Stimulated activated CD4-positive, alpha-beta T cell treated with anti-CD3 and anti-CD28 coated beads, Interleukin-1b, Interleukin-23, amount 100 ng/mL, for 24 hours (primary cell): ENCODE measurements at places on chromosomes 12 and 14.

DNA sequence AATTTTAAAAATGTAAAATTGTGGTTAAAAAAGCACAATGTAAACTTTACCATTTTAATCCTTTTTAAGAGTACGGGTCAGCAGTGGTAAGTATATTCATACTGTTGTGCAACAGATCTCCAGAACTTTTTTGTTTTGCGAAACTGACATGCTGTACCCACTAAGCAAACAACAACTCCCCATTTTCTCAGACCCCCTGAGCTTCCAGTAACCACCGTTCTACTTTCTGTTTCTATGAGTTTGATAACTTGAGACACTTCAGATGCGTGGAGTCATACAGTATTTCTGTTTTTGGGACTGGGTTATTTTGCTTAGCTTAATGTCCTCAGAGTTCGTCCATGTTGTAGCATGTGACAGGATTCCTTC lies 38.0 kb downstream of the CHST11 start:
- no peak for DNase-seq

DNA sequence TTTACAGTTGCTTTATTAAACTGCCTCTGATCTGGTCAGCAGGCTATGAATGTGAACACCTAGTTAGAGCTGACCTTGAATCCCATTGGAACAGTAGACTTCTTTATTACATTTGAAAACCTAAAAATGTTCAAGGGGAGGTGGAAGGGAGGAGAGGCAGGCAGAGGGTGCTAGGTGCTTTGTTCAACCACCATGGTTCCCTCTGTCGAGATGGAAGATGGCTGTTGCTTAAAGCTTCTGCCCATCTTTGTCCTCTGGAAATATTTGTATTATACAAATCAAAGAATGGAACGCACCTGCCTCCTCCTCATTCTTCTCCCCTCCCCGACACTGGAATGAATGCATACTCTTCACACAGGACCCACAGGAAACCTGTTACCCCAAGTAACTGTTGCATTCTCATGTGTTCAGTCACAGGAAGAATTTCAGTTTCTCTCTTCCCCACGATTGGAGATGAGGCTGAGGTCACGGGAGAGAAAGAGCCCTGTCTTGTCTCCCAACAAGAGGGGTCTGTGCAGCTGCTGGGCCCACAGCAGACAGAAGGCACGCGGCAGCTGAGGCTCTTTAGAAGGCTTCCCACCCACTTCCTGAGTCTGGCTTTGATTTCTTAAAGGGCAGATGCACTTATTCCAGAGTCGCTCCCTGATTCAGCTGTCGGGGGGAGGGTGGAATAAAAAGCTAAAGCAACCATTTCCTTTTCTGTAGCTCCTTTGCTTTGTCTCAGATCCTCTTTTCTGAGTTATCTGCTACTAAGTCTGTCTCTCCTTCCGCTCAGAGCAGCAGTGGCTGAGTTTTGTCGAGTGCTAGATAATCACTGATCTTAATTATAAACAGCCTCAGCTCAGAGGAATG lies 217.9 kb upstream of the BTG1 start:
- peak; percentile 9 for DNase-seq

DNA sequence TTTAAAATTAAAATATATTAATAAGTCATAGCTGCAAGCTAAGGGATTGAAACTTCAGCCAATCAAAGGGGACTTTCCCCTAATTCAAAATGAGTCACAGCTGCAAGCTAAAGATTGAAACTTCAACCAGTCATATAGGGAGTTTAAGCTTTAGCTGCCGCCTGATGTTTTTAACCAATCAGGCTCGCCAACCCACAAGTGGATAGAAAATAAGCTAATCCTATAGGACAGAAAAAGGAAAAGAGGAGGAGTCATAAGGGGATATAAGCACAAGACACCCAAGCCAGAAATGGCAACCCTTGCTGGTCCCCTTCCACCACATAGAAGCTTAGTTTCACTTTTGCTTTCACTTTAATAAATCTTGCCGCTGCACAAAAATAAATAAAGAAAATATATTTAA lies 1154.6 kb downstream of the GALC start:
- DNase-seq = no peak

GRCh38 chr12:48965298-48965838 lies 6.2 kb downstream of the WNT10B start:
- no peak for DNase-seq

- no peak for DNase-seq
Measured at GRCh38 chr12:95116773-95117172, 43.4 kb upstream of the NR2C1 start.

- no peak for DNase-seq
Measured at GRCh38 chr12:4251216-4251891, 22.2 kb upstream of the CCND2 start.

GRCh38 chr14:51865953-51866747 lies 5.7 kb downstream of the GNG2 start:
- DNase-seq = no peak

- DNase-seq = no peak
Measured at GRCh38 chr14:32726516-32726915, 212.2 kb upstream of the NPAS3 start.

GRCh38 chr12:25960143-25960542 lies 1.7 kb downstream of the RASSF8 start:
- DNase-seq = no peak

GRCh38 chr14:104461676-104462449 lies 117.7 kb upstream of the C14orf180 start:
- DNase-seq = no peak

- DNase-seq = no peak
Measured at GRCh38 chr12:90455756-90456155, 499.2 kb downstream of the CCER1 start.

DNA sequence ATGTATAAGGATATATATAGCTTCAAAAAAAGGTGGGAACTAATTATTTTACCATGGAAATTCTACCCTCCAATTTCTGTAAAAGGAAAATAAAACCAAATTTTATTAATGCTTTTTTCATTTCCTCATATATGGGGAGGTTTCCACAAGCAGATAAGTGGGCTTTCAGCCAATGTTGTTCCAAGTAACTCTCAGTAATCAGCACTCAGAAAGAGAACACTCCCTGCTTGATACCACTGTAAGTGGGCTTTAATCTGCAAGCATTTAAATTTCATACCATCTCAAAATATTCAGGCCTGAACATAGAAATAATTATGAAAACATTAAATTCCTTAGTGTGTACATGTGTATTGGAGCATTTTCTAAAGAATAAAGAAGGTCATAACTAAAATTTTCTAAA lies 827.6 kb downstream of the C12orf50 start:
- no peak for DNase-seq

- no peak for DNase-seq
Measured at GRCh38 chr12:11801643-11802042, 152.2 kb downstream of the ETV6 start.

- peak; percentile 46 for DNase-seq
Measured at GRCh38 chr12:117155278-117156060, 34.8 kb downstream of the FBXO21 start.

- DNase-seq = no peak
Measured at GRCh38 chr14:98594156-98594555, 677.8 kb downstream of the BCL11B start.

DNA sequence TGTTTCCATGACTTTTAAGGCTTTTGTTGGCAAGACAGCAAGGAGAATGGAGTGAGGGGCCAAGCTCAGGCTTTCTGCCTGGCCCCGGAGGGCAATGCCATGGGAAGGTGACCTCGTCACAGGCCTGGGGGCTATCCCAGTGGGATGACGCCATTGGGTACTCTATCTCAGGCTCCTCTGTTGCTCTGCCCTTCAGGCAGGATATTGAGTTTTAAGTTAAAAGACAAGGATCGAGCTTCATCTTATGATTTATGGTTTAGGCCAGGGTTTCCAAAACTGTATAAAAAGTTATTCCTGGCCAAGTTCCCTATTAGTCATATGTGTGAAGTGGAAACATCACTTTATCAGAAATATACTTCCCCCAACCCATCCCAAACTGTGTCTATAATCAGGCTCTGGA lies 127.7 kb downstream of the ZFP36L1 start:
- no peak for DNase-seq

DNA sequence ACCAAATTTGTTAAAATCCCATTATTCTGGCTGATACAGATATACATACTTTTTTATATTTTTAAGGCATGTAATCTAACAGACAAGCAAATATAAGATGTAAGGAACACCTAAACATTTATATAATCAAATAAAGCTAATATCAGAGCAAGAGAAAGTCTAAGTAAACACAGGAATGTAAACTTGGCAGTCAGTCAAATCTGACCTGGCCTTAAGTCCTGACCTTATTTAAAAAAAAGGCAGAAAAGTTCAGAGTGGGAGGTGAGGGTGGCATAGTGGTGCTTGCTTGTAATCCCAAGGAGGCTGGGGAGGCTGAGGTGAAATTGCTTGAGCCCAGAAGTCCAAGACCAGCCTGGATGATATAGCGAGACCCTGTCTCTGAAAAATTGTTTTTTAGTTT lies 152.6 kb downstream of the DERA start:
- no peak for DNase-seq

DNA sequence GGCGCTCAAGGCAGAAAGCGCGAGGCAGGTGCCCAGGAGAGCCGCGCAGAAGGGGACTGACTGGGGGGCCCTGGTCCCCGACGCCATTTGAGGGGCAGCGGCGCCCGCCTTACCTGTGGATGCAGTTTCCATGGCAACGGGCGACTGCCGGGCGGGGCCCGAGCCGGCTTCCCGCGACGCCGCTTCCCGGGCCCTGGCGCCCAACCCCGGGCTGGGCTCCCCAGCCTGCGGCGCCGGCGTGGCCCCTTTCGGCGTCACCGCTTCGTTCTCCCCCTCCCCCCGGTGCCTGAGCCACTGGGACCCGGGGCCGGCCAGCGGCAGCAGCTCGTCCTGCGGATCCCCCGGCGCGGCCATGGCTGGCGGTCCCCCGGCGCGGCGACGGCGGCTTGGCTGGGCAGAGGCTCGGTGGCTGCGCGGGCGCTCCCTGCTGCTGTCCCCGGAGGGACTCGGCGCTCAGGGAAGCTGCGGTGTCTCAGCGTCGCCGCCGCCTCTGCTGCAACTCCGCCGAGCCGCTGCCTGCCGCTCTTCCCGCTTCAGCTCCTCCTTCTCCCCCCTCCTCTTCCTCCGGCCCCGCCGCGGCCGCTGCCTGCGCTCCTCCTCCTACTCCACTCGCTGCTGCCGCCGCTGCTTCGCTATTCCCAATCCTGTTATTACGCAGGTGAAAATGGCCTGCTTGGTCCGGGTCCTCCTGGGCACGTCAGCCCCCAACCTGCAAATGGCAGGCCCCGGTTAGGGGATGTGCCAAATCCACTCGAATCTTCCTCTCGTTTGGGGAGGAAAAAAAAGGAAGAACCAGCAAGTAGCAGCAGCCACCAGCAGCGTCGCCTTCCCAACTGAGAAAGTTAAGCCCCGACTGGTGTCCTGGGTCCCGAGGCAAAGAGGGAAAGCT lies at the start of gene RTN1:
Gene RTN1, minus strand, starts transcription at position 500 of the 889 bp plus-strand sequence. Its CDS starts 146 bp downstream, at position 354.
- no peak for DNase-seq

DNA sequence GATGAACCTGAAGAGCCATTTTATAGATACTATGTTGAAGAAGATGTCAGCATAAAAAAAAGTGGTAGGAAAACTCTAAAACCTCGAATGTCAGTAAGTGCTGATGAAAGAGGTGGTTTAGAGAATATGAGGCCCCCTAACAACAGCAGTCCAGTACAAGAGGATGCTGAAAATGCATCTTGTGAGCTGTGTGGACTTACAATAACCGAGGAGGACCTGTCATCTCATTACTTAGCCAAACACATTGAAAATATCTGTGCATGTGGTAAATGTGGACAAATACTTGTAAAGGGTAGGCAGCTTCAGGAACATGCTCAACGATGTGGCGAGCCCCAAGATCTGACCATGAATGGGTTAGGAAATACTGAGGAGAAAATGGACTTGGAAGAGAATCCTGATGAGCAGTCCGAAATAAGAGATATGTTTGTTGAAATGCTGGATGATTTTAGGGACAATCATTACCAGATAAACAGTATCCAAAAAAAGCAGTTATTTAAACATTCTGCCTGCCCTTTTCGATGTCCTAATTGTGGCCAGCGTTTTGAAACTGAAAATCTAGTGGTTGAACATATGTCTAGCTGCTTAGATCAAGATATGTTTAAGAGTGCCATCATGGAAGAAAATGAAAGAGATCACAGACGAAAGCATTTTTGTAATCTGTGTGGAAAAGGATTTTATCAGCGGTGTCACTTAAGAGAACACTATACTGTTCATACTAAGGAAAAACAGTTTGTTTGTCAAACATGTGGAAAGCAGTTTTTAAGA lies 17.8 kb upstream of the HSPA2 start:
- no peak for DNase-seq

DNA sequence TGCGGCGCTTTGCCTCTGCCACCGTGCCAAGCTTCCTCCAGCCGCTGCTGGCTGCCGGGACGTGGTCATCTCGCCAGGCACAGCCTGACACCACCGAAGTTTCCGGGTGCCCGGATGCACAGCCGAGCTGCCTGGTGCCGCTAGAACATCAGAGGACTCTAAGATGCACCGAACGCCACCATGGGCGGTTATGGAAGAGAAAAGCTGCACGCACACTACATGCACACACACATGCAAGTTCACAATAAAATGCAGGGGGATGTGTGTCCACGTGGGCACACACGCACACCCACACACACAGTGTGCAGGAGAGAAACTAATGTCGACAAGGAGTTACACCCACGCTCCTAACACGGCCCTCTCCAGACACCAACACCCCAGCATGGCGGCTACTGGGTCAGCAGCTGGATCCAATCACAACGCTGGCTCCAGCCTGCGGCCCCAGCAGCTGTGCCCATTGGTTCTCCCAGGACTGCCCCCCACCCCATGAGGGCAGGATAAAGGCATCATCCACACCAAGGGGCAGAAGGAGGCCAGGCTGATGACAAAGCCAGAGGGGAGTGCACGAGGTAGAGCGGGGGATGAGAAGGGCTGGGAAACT lies 82.7 kb downstream of the BCL11B start:
- DNase-seq = no peak

DNA sequence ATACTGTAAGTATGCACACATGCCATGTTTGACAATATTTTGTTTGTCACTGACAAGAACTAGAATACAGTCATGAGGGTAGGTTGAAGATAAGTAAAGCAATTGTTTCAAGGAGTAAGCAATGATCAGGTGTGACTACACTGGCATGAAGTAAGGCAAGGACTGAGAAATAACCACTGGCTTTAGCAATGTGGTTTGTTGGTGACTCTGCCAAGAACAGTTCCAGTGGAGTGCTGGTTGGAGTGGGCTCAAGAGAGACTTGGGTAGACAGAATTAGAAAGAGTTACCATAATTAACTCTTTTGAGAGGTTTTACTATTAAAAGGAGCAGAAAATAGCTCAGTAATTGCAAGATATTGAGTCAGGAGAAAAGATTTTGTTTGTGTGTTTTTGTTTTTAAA lies 129.6 kb downstream of the GTF2A1 start:
- no peak for DNase-seq

DNA sequence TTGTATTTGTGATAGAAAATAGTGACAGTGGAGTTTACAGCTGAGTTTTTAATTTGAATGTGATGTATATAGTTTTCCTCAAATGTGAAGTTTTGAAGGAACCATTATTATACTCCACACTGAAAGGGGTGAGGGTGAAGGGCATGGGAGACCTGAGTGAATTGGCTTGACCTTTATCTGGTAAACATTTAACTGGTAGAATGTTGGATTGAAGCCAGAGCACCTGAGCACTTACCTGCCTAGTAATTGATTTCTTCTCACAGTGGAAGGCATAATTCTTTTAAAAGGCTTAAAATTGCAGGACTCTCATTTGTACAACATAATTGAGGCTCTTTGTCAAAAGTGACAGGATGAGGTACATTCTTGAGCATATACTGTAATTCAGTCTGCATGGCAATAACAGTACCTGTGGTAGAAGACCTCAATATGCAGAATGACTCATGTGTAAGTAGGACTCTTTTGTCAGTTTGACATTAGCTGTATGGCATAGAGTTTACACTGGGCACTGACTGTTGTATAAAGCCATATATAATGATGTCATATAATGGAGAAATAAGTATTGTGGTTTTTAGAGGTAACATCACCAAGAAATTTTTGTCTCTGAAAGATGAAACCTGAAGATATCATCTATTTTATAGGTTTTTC lies 309.6 kb downstream of the TMTC2 start:
- no peak for DNase-seq
